ENCODE measurements at places on chromosomes 7 and 10.

DNA sequence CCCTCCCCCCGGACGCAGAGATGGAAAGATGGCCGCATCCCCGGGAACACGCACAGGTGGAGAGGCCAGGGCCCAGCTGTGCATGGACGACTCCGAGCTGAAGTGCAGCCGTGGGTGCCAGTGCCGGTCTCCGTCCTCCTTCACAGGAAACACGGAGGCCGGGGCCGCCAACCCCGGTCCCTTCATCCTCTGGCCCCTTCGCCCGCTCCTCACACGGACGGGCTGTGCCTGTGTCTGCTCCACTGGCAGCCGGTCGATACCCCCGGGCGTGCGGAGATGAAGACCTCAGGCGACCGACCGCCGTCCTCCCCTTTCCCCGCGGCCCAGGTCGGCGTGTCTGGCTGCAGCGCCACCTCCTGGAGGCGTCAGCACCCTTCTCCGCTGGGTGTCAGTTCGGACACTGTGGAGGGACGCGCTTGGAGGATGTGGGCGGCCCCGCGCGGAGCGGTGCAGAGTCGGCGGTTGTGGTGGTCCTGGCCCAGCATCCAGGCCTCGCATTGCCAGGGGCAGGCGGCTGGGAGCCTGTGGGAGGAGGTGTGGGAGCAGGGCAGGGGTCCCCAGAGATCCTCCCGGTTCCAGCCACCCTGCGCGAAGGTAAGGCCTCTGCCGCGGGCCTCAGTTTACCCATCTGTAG, 9.9 kb downstream of the ZNF511 start:
- no peak for DNase-seq

GRCh38 chr7:151115121-151115835, 29.0 kb downstream of the AGAP3 start:
- DNase-seq: no peak

DNA sequence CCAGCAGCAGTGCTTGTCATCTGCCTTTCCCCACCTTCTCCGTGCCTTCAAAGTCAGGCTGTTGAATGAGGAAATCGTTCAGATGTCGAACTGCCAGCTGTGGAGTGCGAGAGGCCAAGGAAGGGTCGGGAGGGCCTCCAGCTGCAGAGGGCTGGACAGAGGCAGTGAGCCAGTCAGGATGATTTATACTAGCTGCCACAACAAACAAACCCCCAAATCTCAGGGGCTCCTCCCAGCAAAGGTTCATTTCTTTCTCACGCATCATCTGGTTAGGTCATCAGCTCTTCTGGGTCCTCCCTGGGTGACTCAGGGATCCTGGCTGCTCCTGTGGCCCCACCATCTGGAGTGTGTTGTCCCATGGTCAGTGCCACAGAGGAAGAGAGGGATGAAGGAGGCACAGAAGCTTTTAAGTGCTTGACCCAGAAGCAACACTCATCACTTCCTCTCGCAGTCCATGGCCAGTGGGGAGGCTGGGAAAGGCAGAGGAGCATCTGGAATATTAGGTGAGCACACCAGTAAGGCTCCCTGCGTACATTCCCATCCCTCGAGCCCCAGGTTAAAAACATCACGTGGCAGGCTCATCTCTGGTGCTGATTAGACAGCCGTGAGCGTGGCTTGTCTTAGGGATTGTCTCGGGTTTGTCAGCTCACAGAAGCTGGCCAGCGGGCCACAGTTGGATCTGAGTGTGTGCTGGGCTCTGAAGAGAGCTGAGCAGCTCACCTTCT, 140.7 kb downstream of the RGS10 start:
- DNase-seq: peak; percentile 95

DNA sequence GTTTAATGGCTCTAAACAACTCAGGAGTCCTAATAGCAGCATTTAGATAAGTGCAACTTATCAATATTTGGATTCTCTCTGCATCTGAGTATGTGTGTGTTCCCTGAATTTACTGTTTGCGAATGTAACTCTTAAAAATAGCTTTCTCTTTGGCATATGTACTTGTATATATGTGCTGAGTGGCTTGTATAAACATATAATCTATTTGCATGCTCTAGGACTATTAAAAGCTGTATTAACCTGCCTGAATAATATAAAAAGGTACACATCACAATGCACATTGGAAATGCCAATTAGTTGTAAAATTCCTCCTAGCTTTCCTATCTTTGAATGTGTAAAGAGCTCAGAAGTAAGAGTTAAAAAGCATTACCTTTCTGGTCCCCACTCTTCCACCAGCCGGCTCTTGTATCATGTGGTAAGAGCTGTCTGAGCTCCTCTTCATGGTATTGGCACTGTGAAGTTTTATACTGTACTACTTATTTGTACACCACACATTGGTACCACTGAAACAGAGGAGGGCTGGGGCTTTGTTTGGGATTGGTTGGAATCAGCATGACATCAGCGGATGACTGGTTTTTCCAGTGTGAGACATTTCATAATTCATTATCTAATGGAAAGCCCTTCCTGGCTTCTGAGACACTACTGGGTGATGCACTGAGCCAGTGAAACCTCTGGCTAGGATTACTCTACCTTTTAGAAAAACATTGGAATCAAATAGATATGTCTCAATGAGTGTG, at the start of gene INHBA:
TSS of gene INHBA (minus strand) at position 456 of the 737 bp plus-strand sequence. CDS start 2,716 bp downstream, outside the sequence.
- DNase-seq: peak; percentile 78

DNA sequence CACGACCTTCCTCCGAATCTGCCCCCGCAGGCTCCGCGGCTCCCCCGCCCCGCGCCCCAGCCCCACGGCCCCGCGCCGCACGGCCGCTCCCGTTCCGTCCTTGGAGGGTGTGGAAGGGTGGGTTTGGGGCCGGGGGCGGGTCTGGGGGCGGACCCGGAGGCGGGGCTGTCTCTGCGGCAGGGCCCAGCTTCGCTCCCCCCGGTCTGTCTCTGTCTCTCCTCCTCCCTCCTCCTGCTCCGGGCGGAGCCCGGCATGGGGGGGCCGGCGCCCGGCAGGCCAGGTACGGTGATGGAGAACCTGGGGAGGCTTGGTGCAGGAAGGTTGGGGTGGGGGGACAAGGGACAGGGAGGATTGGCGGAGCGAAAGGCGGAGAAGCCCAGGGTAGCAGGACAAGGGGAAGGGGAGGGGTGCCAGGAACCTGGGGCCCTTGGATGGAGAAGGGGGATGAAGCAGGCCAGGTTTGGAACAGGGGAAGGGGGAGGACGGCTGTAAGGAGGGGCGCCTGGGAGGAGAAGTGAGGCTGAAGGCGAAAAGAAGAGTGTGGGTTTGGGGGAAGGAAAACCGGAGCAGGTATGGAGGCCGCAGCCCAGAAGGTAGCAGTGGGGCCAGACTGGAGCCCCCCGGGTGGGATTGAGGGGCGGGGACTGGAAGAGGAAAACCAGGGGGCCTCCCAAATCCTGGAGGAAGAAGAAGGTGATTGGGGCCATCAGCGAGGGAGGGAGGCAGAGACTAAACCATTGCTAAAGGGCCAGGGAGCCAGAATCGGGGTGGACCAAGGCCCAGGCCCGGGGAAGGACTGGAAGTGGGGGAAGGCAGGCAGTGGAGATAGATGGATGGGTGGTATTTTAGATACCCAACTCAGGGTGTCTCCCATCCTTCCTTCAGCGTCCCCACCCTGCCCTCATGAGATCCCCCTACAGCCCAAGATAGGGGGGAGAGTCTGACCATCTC, at the start of gene NYAP1:
TSS of gene NYAP1 (plus strand) at position 206 of the 951 bp plus-strand sequence. CDS start 1,385 bp downstream, outside the sequence.
- no peak for DNase-seq

Measured in AG04450 (cell line).